Endodermal cell (in vitro differentiated cells): ENCODE measurements at places on chromosomes 6 and 20. TPM values are rescaled to one million over a fixed set of nuclear protein-coding genes. Genes with fewer than 3 reads are reported as not detected.
A peak's percentile ranks its signal among the peaks of the same experiment; 100 is the strongest.

DNA sequence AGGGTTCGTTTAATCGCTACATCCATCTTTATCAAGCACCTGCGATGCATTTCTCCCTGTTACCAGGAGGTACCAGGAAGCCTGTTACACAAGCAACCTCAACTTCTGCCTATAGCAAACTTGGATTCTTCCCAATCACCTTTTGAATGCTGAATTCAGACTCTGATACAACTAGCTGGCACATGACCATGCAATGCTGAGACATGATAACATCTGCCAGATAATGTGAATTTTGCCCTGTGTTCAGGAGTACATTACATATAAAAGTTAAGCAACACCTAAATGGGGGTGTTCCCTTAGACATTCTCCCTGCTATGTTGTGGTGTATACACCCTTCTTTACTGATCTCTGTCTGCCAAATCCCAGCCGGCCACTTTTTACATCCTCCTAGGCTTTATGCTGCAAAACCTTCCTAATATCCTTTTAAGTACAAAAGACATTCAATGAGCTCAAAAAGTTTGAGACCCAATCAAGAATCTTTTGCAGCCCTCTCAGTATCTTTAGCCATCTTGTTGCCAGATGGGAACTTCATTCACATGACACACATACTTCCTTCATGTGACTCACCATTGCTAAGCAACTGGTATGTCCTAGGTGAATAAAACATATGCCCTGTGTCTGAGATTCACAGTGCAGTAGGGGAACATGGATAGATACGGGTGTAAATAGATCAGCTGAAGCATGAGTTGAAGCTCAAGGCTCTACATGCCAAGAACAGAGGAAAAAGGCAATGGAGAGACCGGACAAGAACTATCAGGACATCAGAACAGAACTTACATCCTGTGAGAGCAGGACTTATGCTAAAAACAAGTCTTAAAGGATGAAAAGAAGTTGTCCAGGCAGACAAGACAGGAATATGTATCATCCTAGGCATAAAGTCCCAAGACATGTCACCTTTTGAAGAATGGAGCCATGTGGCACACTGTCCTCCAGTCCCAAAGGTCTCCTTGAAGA, 84.3 kb downstream of the ZHX3 start:
- H3K27me3 ChIP-seq, result no peaks in the 10 kb centered on the region
- H3K4me1 ChIP-seq, result no peaks in the 10 kb centered on the region
- DNase-seq, result no peak
- no peak overlapping the region for H3K27ac ChIP-seq

The KHDRBS2 gene
- total RNA-seq, result 27.0 to 29.0 TPM (median 27.7 TPM) in 3 replicates

The MPC1 gene
- total RNA-seq, result 8.2 TPM in 2 replicates

The SYTL3 gene
- total RNA-seq, result 0.20 and 0.79 TPM in 2 replicates

- H3K27ac ChIP-seq, result no peak overlapping the region
- no peak overlapping the region for H3K4me3 ChIP-seq
- no peaks in the 10 kb centered on the region for H3K27me3 ChIP-seq
Measured at GRCh38 chr6:53119772-53120409, 28.8 kb downstream of the GCM1 start.

- peak; percentile 65 for DNase-seq
- no peaks in the 10 kb centered on the region for H3K4me1 ChIP-seq
- no peak overlapping the region for H3K27ac ChIP-seq
- H3K27me3 ChIP-seq, result no peaks in the 10 kb centered on the region
Measured at GRCh38 chr6:89828988-89829471, 650 bp upstream of the CASP8AP2 start.

GRCh38 chr20:62741701-62742491, 33.3 kb downstream of the NTSR1 start:
- DNase-seq, result no peak
- H3K4me1 ChIP-seq, result no peaks in the 10 kb centered on the region
- no peak overlapping the region for H3K27ac ChIP-seq
- H3K36me3 ChIP-seq, result no peaks in the 10 kb centered on the region
- no peaks in the 10 kb centered on the region for H3K27me3 ChIP-seq

DNA sequence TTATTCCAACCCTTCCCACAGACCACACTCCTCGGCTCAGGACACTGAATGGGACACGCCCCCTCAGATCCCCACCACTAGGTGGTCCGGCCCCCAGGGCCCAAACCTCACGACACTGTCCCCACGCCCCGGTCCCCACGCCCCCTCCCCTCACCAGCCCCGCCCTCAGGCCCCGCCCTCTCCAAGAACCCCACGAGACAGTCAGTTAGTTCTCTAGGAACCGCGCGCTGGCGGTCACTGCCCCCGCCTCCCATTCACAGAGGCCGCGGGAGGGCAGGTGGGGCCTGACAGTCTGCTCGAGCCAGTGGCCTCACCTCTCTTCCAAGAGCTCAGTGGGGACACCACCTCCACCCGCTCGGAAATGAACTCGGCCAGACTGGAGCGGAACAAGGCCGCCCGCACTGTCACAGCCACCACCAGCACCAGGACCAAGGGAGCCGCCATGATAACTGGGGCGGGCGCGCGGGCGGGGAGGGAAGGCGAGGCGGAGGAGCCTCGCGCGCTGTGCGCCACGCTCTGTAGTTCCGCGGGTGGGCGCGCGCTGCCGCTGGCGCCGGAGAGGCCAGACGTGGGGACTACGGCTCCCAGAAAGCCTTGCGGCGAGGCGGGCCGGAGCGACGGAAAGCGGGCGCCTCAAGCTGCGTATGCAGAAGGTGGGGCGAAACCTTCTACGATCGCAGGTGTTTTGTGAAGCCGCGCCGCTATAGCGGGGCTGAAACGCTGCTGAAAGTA, at the start of gene PIGU:
Gene PIGU (minus strand): TSS at position 451 of the 732 bp plus-strand sequence. CDS start 7 bp downstream, at position 444.
- DNase-seq, result peak; percentile 97
- no peaks in the 10 kb centered on the region for H3K27me3 ChIP-seq
- no peaks in the 10 kb centered on the region for H3K36me3 ChIP-seq
- no peaks in the 10 kb centered on the region for H3K4me1 ChIP-seq
- H3K4me3 ChIP-seq, result peak within 1 kb of the TSS; percentile 86

- H3K27ac ChIP-seq, result peak overlapping the region; percentile 16
- peaks cover 6% of the 10 kb centered on the region for H3K4me1 ChIP-seq
- DNase-seq, result no peak
- H3K36me3 ChIP-seq, result peaks cover 24% of the 10 kb centered on the region
- no peak overlapping the region for H3K4me3 ChIP-seq
Measured at GRCh38 chr6:4935486-4935885, 68.4 kb downstream of the RPP40 start.

DNA sequence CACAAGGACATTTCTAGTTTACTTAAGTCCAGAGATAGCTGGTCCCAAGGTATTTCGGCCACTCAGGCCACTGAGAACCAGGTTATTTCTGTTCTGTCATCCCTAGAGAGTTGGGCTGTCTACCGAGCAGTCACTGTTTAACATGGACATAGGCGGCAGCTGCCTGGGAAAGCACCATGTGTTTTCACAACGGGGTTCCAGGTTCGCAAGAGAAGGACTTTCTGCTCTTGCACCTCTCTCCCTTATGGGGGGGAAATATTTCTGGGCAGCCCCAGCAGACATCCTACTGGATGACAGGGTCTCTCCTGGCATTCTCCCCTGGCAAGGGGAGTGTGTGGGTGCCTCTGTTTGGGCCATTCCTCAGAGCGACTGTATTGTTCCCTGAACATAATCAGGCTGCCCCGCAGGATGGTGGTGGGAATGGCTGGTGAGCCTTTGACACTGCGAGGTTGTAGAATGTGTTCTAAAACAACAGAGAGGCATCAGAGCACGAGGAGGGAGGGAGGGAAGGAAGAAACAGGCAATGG, 64.4 kb upstream of the DUSP22 start:
- H3K4me3 ChIP-seq, result no peak overlapping the region
- no peak for DNase-seq
- no peak overlapping the region for H3K27ac ChIP-seq
- no peaks in the 10 kb centered on the region for H3K4me1 ChIP-seq
- no peaks in the 10 kb centered on the region for H3K36me3 ChIP-seq
- H3K27me3 ChIP-seq, result no peaks in the 10 kb centered on the region

DNA sequence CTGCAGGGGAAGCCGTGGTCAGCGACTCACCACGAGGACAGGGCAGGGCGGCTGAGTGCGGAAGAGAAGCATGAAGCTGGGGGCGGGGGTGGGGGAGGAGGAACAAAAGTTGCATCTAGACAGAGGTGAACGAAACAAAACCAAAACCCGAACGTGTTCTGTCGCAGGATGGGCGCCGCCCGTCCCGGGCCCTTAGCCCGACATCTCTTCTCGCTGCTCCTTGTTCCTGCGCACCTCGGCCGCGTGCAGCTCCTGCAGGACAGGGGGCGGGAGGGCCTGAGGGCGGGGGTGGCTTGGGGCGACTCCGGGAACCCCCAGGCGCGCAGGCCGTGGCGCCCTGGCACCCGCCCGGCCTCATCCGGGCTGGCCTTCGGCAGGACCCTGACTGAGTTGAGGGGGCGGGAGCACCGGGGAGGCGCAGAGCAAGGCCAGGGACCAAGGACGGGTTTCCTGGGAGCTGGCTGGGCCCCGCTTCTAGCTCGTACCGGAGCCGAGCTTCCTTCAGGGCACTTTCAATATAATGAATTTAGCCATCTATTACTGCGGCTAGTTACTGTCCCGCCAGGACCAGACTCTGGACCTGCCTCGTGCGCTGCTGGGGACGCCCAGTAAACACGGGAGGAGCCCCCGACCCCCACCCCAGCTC, 12.0 kb downstream of the STMN3 start:
- H3K27me3 ChIP-seq, result no peaks in the 10 kb centered on the region
- no peaks in the 10 kb centered on the region for H3K36me3 ChIP-seq
- H3K4me3 ChIP-seq, result no peak overlapping the region
- H3K4me1 ChIP-seq, result no peaks in the 10 kb centered on the region
- no peak overlapping the region for H3K27ac ChIP-seq

DNA sequence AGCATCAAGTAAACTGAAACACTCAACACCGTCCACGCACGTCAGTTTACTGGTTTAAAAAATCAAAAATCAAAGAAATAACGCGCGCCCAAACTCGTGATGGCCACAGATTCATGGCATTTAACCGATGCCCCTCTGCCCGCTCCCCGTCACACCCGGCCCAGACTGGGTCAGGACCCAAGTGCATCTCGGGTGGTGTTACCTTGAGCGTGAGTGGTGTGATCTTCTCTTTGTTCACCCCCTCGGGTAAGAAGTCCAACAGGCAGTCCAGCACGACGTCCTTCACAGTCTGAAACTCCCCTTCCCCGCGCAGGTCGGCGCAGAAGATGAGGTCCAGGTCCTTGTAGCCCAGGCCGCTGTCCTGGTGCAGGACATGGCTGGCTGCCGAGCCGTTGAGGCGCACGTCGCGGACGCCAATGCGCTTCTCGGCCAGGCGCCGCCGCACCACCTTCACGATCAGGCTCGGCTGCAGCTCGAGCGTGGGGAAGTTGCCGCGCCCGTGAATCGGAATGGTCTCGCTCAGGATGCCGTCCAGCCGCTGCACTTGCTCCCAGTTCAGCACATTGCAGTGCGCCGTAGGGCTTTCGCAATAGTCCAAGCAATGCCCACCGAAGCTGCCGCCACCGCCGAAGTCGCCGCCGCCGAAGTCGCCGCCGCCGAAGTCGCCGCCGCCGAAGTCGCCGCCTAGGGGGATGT, 945 bp downstream of the TENT5A start:
- no peaks in the 10 kb centered on the region for H3K36me3 ChIP-seq
- no peak overlapping the region for H3K27ac ChIP-seq
- H3K4me1 ChIP-seq, result peaks cover 2% of the 10 kb centered on the region
- no peaks in the 10 kb centered on the region for H3K27me3 ChIP-seq
- peak overlapping the region; percentile 96 for H3K4me3 ChIP-seq

GRCh38 chr6:135128268-135128914, 52.7 kb upstream of the MYB start:
- DNase-seq, result no peak
- no peaks in the 10 kb centered on the region for H3K4me1 ChIP-seq
- H3K36me3 ChIP-seq, result no peaks in the 10 kb centered on the region
- H3K4me3 ChIP-seq, result no peak overlapping the region

The CCN5 gene
- not detected in 2 replicates for total RNA-seq

The EPPIN gene
- not detected in 3 replicates for total RNA-seq

DNA sequence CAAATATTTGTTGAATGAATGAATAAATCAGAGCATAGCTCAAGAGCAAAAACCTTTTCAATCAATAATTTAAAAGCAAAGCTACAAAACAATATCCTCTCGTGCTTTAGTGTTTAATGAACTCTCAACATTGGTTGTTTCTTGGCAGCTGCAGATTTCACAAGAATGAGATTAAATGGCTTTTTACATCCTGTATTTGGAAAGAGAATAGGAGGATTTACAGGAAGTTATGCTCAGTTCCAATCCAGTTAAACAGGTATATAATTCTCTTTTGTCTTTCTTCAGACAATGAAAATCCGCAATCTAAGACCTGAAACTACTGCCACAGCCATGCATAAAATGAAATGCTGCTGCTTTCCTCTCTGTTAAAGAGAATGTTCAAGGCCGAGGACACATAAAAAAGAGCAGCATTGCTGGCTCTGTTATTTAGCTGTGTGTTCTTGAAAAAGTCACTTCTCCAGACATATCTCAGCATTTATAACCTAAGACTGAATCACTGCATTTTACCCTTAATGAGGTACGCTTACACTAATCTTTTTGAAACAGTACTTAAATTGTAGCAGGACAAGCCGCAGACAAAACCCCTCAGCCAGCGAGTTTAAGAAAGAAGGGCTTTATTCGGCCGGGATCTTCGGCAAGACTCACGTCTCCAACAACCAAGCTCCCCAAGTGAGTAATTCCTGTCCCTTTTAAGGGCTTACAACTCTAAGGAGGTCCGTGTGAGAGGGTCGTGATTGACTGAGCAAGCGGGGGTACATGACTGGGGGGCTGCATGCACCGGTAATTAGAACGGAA, 3.6 kb downstream of the C6orf52 start:
- no peaks in the 10 kb centered on the region for H3K27me3 ChIP-seq
- no peak overlapping the region for H3K27ac ChIP-seq
- no peak for DNase-seq
- no peak overlapping the region for H3K4me3 ChIP-seq
- no peaks in the 10 kb centered on the region for H3K4me1 ChIP-seq

The RIPPLY2 gene
- total RNA-seq, result 0.88 to 1.2 TPM (median 0.96 TPM) in 3 replicates

- DNase-seq, result no peak
- H3K4me3 ChIP-seq, result no peak overlapping the region
- H3K27ac ChIP-seq, result no peak overlapping the region
- H3K36me3 ChIP-seq, result no peaks in the 10 kb centered on the region
Measured at GRCh38 chr6:154606457-154606856, 96.0 kb upstream of the CNKSR3 start.

- no peaks in the 10 kb centered on the region for H3K36me3 ChIP-seq
- DNase-seq, result peak; percentile 89
- no peaks in the 10 kb centered on the region for H3K27me3 ChIP-seq
Measured at GRCh38 chr6:158854214-158855101, 35.3 kb upstream of the EZR start.
